ENCODE measurements at places on chromosomes 3 and 15.

DNA sequence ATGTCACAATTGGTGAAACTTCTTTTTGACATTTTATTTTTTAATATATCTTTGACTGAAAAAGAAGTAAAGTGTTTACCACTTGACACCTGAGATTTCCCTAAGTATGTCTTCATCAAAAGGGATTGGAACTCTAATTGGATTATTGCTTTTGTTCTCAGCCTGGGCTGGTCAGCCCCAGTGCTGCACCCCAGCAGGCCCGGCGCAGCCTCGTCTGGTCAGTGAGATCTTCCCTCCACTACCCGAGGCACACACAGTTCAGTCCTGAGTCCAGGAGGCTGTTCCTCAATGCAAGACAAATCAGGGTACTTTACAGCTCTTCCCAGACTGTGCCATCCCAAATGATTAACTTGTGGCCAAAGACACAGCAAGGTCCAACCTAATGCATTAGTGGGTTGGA lies 146.9 kb upstream of the SEMA6D start:
- no peak for DNase-seq

DNA sequence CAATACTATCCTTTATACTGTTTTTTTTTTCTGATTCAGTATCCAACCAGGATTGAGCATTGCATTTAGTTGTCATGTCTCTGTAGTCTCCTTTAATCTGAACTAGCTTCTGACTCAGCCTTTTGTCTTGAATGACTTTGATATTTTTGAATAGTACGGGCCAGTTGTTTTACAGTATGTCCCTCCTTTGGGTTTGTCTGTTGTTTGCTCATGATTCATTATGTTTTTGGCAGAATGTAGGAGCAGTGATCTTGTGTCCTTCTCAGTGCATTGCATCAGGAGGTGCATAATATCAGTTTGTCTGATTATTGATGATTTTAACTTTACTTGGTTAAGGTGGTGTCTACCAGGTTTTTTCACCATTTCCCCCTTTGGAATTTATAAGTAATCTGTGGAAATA lies 20.5 kb downstream of the EXOG start:
- DNase-seq: no peak

GRCh38 chr3:30309961-30310954 lies 296.1 kb upstream of the TGFBR2 start:
- DNase-seq: no peak

GRCh38 chr15:70827721-70828120 lies 26.2 kb downstream of the LARP6 start:
- no peak for DNase-seq

GRCh38 chr15:77375133-77375532 lies 44.8 kb downstream of the PEAK1 start:
- no peak for DNase-seq

DNA sequence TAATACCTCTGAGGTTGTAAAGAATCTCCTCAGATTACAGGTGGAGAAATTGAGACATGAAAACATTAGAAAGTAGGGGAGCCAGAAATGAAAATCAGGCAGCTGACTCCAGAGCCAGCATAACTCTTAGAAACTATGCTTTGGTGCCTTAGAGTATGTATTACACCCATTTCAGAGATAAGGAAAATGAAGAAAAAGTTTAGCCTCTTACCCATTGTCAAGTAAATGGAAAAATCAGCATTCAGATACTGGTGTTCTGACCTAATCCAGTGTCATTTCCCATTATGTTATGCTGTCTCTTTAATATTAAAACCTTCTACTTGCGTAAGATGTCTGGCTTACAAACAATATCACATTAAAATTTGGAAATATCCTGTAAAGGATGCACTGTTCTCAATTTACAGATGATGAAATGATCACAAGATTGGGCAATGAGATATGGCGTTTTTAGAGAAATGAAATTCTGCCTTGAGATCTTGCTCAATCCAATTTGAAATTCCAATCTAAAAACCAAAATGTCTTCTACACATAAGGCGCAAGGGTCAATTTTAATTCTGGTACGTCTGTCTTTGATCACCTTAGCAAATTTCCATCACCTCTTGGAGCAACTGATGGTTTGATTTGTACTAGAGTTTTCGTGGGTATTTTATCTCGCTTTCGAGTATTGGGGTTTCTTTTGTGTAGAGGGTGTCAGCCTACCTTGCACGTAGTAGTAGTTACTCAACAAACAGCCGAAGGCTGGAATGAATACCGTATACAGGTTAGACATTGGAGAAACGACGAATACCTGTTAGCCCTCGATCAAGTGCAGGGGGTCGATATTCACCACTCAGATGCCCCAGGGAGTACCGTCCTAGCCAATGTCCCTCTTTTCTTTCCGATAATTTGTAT lies 902 bp upstream of the ZCWPW2 start:
- no peak for DNase-seq

GRCh38 chr15:58146749-58147148 lies 8.6 kb downstream of the AQP9 start:
- no peak for DNase-seq

DNA sequence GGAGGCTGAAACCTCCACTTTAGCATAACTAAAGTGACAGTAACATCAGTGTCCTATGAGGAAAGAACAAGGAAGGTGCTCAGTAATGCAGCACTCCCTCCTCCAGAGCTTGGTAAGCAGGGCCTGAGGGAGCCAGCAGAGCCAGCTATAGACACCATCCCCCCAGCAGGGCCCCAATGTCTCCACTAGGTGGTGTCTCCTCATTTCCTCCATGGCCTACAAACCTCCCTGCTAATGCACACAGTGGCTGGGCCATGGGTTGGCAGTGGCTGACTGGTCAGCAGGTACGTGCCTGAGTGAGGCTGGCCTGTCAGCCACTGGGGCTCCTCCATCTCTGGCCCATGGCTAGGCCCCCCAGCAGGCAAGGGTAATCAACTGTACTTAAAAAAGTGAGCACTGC lies 13.6 kb downstream of the MRPS25 start:
- peak; percentile 72 for DNase-seq

Measured in GM10248 (cell line).